SK-N-SH (cell line): ENCODE measurements at places on chromosomes 2 and 18. TPM values are rescaled to one million over a fixed set of nuclear protein-coding genes. Genes with fewer than 3 reads are reported as not detected.
A peak's percentile ranks its signal among the peaks of the same experiment; 100 is the strongest.

DNA sequence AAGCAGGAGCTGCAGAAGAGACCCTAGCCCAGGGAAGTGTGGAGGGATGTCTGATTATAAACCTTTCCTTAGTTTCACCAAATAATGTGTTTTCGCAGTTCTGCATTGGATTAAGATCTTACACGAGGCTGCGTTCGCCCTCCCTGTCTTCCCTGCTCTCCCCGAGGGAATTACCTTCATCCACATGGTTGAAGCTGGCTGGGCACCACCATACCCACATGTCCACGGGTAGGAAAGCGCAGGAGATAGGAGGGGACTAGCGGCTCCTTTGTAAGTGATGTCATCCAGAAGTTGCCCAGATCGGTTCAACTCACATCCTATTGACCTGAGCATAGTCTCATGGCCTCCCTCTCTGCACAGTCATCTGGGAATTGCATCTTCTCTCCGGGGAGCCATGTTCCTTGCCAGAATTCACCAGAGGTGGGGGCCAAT is 1.1 kb downstream of the TTL start:
- peaks cover 13% of the 10 kb centered on the region for H3K4me1 ChIP-seq
- no peaks in the 10 kb centered on the region for H3K27me3 ChIP-seq
- H3K36me3 ChIP-seq: peaks cover 16% of the 10 kb centered on the region
- H3K27ac ChIP-seq: peak overlapping the region; percentile 90

DNA sequence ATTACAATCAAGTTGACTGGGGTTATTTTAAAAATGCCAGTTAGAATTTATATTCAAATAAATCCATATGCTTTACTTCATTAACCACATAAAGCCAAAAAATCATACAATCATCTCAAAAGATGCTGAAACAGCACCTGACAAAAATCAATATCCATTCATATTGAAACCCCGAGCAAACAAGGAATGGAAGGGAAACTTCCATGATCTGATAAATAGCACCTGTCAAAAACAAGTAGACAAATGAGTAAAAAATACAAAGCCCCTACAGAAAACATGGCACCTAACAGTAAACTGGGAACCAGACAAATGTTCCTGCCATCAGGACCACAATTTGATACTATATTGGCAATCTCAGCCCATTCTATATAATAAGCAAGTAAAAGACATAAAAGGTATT is 227.5 kb downstream of the HDAC4 start:
- peaks cover 7% of the 10 kb centered on the region for H3K36me3 ChIP-seq
- H3K4me3 ChIP-seq: no peak overlapping the region
- H3K27ac ChIP-seq: no peak overlapping the region

- no peak overlapping the region for H3K4me3 ChIP-seq
- H3K36me3 ChIP-seq: no peaks in the 10 kb centered on the region
- no peaks in the 10 kb centered on the region for H3K27me3 ChIP-seq
- DNase-seq: peak; percentile 61
- no peak overlapping the region for H3K27ac ChIP-seq
These were observed 341.3 kb downstream of the MYCN start for GRCh38 chr2:16281451-16282335.

DNA sequence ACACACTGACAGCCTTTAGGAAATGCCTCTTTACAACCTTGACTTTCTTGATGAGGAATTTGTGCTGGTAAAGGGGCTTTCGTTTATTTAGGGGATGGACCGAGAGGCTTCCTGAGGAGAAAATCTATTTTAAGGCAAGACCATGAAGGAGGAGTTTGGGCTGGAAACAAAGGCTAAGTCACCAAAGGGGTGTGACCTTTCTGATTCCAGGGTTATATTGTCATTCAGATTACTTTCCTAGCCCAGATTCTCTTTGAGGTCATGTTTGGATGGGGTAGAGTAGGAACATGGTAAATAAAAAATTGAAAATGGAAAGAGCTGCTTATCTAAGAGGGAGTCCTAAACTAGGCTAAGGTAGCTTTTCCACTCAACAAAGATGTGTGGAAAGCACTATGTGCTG is 77.1 kb upstream of the UGP2 start:
- no peak overlapping the region for H3K4me3 ChIP-seq
- 0 out of 2 replicates have a peak, but pooled peaks cover 6% of the 10 kb centered on the region for H3K4me1 ChIP-seq
- H3K27me3 ChIP-seq: no peaks in the 10 kb centered on the region
- no peaks in the 10 kb centered on the region for H3K36me3 ChIP-seq
- no peak for DNase-seq

COLEC12 gene
- 28.1 and 41.2 TPM in 2 replicates for polyA plus RNA-seq

GRCh38 chr2:172859581-172860335 is 124.1 kb downstream of the RAPGEF4 start:
- H3K36me3 ChIP-seq: no peaks in the 10 kb centered on the region
- DNase-seq: peak; percentile 54
- H3K4me1 ChIP-seq: 0 out of 2 replicates have a peak, but pooled peaks cover 5% of the 10 kb centered on the region

DNA sequence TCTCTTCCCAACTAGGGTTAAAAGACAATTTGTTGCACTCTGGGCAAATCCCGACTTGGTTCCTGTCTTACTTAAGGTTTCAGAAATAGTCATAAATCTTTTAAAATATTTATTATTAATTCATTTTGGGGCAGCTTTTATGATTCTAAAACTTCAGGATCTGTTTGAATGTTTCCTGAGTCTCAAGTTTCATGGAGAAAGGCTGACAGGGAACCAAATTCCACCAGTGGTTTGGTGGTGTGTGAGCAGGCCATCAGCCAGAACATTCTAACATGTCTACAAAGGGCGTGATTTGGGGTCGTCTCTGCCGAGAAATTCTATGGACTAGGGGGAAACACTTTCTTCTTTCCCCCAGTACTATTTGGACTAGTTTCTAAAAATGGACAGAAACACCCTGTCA is 366.4 kb downstream of the ZNF521 start:
- no peaks in the 10 kb centered on the region for H3K27me3 ChIP-seq
- H3K4me1 ChIP-seq: peaks cover 3% of the 10 kb centered on the region; the same call in 1 of the 2 replicates
- peak overlapping the region; percentile 65; the same call in 1 of the 2 replicates for H3K27ac ChIP-seq
- no peaks in the 10 kb centered on the region for H3K36me3 ChIP-seq
- no peak overlapping the region for H3K4me3 ChIP-seq

- no peaks in the 10 kb centered on the region for H3K27me3 ChIP-seq
- H3K36me3 ChIP-seq: no peaks in the 10 kb centered on the region
- no peaks in the 10 kb centered on the region for H3K4me1 ChIP-seq
- H3K4me3 ChIP-seq: no peak overlapping the region
- no peak for DNase-seq
- H3K27ac ChIP-seq: no peak overlapping the region
These were observed 10.5 kb downstream of the PROC start for GRCh38 chr2:127428815-127429109.

NEU2 gene
- polyA plus RNA-seq: not detected in 2 replicates

CROCC2 gene
- not detected in 2 replicates for polyA plus RNA-seq

DAPL1 gene
- not detected in 2 replicates for polyA plus RNA-seq

- no peaks in the 10 kb centered on the region for H3K4me1 ChIP-seq
- peaks cover 18% of the 10 kb centered on the region; the same call in 1 of the 2 replicates for H3K27me3 ChIP-seq
- peak overlapping the region; percentile 99 for H3K27ac ChIP-seq
- H3K4me3 ChIP-seq: no peak overlapping the region
These were observed 8.6 kb upstream of the CRYBA2 start for GRCh38 chr2:219001577-219002394.

DNA sequence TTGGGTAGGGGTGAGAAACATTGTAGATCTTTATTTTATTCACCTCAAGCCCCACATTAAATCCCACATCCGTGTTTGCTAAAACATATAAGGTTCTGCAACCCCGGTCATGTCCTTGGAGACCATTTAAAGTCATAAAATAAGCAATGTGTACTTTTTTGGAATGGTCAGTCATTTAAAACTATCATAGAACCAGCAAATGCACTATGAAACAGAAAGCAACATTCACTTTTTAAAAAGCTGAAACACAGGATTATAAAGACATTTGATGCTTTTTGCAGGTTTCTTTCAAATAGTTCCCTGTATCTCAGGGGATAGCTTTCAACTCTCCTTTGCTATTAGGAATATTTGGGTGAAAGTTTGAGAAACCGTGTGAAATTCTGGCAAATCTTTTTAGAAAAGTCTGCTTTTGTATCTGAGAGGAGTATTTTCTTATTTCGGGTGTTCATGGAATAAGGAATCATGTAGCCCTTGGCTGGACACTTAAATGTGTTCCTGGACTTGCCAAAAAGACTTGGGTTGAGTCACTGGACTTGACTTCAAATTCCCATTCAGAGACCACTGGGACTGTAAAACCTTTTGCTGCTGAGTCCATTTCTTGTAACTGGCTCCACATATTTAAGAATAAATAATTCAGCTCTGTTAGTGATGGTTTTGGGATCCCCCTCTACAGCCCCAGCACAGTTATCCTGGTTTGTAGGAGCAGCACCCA is 5.9 kb upstream of the CETN1 start:
- H3K36me3 ChIP-seq: no peaks in the 10 kb centered on the region
- H3K4me3 ChIP-seq: no peak overlapping the region
- DNase-seq: no peak
- H3K27me3 ChIP-seq: peaks cover 14% of the 10 kb centered on the region; the same call in 1 of the 2 replicates

- no peak for DNase-seq
- H3K27me3 ChIP-seq: no peaks in the 10 kb centered on the region
- no peak overlapping the region for H3K27ac ChIP-seq
- no peak overlapping the region for H3K4me3 ChIP-seq
- no peaks in the 10 kb centered on the region for H3K36me3 ChIP-seq
These were observed 133.1 kb upstream of the RGPD4 start for GRCh38 chr2:107693604-107694003.
